ENCODE measurements at places on chromosomes 12 and 14. TPM values are rescaled to one million over a fixed set of nuclear protein-coding genes. Genes with fewer than 3 reads are reported as not detected.

The HPD gene
- not detected for total RNA-seq

The CCDC177 gene
- total RNA-seq, result not detected

The IFNG-AS1 gene
- total RNA-seq, result 0.25 TPM

The INHBC gene
- not detected for total RNA-seq

The HHIPL1 gene
- 0.05 TPM for total RNA-seq

The MYO1A gene
- total RNA-seq, result 2.6 TPM

The CLEC1A gene
- not detected for total RNA-seq

The CDKN1B gene
- total RNA-seq, result 40.8 TPM

The KRT73 gene
- 0.20 TPM for total RNA-seq

The TMPRSS12 gene
- not detected for total RNA-seq

The CLEC12A gene
- 0.47 TPM for total RNA-seq

The DEPDC4 gene
- total RNA-seq, result 3.7 TPM

The CPSF2 gene
- total RNA-seq, result 103 TPM

DNA sequence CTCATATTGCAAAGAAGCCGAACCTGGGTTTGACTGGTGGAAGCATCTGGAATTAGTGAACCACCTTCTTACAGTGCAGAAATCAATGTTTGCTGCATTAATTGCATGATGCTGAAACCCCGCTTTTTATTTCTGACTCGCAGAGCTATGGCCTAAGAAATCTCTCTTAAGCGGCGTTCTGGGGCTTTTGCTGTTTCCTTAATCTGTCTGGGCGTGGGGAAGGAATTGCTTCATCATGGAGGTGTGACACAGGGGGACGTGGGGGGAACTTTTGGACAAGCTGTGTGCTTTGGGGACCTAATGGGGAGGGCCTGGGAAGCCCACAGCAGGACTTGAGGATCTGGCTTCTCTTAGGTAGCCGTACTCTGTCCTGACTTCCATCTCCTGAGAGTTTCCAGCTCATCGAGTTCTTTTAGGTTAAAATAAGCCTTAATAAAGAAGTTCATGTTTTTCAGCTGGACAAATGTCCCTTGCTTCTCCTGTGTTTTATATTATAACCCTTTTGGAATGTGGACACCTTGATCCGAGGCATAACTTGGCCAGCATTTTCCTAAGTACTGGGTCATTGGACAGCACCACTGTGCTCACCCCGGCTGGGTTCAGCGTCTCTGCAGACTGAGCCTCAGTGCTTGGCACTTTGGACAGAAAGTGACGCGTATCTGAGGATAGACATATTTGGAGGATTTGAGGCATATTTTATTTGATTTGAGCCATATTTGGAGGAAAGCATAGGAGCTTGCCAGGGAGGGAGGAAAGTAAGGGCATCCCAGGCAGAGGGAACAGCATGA, 192.1 kb upstream of the MYL2 start:
- no peak for DNase-seq

GRCh38 chr12:19482551-19483109, 43.3 kb downstream of the AEBP2 start:
- peak; percentile 87 for DNase-seq

- no peak for DNase-seq
Observed at GRCh38 chr12:110972866-110973265, 52.5 kb upstream of the MYL2 start.

DNA sequence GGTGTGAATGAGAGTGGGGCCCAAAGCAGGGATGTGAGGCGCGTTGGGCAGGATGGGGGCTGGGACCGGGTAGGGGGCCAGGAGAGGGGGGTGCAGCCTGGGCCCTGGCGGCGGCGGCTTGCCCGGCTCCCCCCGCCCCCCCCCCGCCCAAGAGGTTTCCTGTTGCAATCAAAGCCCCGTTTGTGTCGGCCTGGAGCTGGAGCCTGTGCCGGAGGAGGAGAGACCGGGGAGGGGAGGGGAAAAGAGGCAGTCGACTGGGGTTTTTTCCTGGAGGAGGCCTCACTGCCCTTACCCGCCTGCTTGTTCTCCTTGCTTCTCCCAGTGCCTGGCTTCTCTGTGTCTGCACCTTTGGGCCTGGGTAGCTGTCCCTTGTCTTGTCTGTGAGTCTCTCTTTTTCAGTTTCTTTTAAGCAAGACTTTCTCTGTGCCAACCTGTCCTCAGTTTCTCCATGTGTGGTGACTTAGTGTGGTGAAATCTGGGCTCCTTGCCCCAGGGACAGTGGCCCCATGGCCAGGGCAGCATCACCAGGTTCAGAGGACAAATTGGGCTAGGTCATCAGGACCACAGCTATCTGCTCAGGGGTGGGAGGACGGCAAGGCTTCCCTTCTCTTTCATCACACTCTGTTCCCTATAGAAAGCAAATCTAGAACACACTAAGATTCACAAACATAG, 8.5 kb downstream of the RARG start:
- DNase-seq, result peak; percentile 46

- DNase-seq, result no peak
Observed at GRCh38 chr12:52659395-52659794, 7.4 kb upstream of the KRT2 start.

DNA sequence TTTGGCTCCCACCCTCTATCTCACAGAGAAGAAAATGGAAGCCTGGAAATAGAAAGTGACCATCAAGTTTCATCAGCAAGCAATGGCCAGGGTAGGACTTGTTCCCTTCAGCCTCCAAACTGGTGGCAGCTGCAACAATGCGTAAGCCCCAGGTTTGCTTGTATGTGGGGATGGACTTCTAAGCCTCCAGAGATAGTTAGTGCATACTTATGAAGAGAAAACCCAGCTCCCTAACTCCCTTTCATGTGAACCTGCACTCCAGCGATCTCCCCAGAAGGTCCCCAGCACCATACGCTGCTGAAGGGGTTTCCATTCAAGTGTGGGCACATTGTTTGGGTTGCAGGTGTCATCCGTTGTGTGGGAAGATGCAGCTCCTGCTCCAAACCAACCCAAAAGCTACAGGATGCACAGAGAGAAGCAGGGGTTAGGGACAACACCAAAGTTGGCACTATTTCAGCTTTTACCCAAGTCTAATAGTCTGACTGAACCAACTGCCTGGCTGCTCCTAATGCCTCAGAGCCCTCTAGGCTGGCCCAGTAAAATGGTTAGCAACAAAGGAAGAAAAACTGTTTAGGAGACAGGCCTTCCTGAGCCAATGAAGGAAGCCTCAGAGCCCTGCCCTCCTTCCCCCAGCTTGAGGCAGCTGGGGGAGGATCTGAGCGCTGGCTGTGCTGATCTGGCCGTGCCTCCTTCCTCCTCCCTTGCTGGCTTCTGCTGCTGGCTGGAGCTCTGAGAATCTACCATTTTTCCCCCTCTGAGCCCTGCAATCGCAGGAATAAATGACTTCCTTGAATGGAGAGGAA, 12.3 kb downstream of the ZFP36L1 start:
- peak; percentile 55 for DNase-seq

- DNase-seq, result no peak
Observed at GRCh38 chr12:124603100-124603541, 35.7 kb upstream of the NCOR2 start.

DNA sequence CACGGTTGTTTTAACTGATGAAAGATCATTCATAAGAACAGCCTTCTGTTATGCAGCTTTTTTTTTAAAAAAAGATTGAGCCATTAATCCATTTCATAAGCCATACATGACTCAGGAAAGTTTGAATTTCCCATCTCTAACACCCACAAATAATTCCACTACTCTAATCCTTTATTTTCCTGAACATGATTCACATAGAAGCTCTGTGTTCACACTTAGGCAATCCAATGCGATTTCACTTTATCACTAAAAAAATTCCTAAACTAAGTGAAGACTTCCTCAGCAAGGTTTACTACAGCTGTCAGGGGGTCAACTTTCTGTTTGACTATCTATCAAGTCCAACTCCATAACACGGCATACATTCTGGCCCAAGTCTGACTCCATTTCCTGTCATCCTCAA, 25.9 kb downstream of the PKP2 start:
- DNase-seq, result no peak

DNA sequence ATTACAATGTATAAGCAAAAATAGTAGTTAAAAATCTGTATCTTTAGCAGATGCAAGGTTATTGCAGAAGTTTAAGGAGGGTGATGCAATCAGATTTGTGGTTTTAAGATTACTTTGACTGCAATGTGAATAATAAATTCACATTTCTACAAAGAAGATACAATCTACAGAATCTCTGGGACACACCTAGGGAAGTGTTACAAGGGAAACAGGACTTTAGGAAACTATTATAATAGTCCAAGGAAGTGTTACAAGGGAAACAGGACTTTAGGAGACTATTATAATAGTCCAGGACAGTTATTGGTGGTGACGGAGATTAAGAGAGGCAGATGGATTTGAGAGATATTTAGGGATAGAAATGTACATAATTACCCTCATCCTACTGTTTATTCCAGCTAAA, 154.4 kb upstream of the GARIN6 start:
- DNase-seq, result no peak

DNA sequence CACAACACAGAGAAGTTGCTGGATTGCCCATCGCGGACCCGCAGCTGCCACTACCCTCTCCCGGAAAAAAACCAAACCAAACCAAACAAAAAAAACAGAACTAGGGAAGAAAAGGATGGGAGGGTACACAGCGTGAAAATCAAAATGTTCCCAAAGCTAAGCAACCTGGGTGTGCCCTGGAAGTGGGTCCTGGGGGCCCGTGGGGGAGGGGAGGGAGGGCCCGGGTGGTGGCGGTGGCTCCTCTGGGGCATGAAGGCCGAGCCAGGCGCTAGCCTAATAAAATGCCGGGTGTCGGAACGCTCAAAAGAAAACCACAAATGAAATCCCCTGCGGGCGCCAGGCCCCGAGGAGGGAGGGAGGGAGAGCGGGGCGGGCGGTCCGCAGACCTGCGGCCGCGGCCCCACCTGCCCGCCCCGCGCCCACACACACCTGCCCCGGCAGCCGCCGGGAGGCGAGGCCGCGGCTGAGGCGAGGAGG, 787 bp downstream of the HECTD4 start:
- DNase-seq, result peak; percentile 59

DNA sequence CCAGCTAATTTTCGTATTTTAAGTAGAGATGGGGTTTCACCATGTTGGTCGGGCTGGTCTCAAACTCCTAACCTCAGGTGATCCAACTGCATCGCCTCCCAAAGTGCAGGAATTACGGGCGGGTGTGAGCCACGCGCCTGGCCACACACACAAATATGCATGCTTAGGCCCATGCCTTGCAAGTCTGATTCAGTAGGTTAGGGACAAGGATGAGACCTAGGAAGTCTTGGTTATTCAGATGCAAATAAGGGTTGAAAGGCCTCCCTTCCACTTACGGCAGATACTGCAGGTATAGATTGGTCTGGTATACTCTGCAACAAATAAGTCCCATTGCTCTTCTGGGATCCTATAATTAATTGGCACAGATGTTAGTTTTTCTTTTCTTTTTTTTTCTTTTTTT, 32.9 kb downstream of the TXNRD1 start:
- DNase-seq, result no peak

DNA sequence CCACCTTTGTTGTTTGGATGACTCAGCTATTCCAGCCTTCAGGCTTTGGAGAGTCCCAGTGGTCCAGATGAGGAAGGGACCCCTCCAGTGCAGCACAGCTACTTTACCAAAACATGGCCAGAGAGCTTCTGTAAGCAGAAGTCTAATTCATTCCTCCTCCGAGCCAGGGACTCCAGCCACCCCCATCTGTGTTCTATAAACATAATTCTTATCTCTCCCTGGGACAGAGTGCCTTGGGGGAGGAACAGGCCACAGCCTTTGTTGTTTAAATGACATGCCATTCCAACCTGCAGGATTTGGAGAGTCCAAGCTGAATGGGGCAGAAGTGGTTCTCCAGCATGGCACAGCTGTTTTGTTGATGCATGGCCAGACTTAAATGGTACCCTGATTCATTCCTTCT, 994.0 kb downstream of the TRHDE start:
- no peak for DNase-seq

DNA sequence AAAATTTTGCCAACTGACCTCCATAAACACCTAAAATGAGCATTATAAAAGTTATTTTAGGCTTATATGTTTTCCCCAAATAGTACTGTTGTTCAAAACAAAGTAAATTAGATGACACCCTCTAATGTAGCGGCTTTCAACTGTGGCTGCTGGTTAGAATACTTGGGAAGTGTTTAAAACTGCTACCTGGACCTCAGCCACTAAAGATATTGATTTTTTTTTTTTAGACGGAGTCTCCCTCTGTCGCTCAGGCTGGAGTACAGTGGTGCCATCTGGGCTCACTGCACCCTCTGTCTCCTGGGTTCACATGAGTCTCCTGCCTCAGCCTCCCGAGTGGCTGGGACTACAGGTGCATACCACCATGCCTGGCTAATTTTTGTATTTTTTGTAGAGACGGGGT, 16.2 kb downstream of the PRORP start:
- no peak for DNase-seq

GRCh38 chr12:76030341-76031080, 1.1 kb downstream of the PHLDA1 start:
- DNase-seq, result peak; percentile 54

DNA sequence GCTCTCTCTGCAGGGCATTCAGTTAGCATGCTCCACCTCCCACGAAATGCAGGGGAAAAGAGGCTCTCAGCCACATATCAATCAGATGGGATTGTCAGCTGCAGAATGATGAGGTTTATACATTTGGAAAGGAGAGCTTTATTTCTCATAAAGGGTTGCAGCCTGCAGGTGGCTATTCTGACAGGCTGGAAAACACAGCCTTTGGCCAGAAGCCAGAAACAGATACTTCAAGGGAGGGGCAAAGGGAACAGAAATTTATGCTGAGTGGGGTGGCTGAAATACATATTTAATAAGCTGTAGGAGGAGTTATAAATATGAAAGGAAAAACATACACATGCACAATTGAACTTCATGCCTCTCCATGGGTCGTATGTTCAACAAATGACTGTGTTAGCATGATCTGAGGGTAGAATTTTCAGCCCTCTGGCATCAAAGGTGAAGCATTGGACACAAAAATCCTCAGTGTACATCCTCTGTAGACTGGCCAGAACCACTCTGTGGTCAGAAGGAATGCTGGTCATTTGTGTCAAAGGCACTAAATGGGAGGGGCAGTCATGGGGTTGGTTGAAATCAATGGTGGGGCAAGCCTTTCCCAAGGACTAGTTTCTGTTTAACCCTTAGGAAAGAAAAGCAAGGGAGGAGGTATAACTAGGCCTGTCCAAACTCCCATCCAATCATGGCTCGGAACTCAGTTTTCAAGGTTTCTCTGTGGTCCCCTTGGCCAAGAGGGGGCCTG, 62.4 kb downstream of the TMX1 start:
- DNase-seq, result no peak

DNA sequence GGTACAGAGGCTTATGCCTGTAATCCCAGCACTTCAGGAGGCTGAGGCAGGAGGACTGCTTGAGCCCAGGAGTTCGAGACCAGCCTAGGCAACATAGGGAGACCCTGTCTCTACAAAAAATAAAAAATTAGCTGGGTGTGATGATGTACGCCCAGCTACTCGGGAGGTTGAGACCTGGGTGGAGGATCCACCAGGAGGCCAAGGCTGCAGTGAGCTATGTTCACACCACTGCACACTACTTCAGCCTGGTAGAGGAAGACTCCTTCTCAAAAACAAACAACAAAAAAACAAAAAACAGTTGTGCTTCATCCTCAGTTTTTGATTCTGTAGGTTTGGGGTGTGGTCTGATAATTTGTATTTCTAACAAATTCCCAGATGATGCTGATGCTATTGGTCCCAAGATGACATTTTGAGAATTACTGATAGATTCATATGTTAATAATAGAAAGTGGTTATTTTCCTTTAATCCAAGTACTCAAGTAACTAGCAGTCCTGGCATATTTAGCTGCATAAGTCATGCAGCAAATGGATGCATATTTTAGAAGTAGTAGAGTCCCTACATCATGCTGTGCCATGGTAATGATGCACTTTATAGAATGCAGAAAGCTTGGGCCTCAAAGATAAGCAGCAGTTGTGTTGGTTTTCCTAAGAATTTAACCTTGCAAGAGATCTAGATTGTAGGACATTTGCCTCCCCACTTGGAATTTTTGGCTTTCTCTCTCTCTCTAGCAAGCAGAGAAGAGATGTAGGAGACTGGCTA, 76.1 kb upstream of the PAWR start:
- no peak for DNase-seq

GRCh38 chr14:89563471-89563870, 146.4 kb upstream of the FOXN3 start:
- DNase-seq, result no peak
